ENCODE measurements at places on chromosomes 1 and 21. TPM values are rescaled to one million over a fixed set of nuclear protein-coding genes. Genes with fewer than 3 reads are reported as not detected.
A peak's percentile ranks its signal among the peaks of the same experiment; 100 is the strongest.

GRCh38 chr1:33167650-33168447, 14.0 kb downstream of the TRIM62 start:
- no peak for DNase-seq

- peak; percentile 32 for DNase-seq
Observed at GRCh38 chr1:93021539-93022134, 57.4 kb upstream of the MTF2 start.

DNA sequence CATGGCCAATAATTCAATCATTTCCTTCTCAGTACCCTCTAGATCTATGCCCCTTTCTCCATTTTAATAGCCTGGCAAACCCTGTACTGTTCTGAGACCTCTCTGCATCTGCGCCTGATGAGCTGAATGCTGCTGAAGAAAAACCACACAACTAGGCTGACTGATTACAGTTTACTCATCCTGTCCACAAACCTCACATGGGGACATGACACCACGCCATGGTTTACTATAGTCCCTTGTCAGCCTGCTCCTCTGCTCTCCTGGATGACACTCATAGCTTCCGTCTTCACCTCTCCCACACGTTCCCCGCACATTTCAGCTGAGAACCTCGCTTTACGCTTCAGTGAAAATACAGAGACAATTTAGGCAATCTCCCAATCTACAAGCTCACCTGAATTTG, 59.7 kb downstream of the DESI2 start:
- DNase-seq = no peak

DNA sequence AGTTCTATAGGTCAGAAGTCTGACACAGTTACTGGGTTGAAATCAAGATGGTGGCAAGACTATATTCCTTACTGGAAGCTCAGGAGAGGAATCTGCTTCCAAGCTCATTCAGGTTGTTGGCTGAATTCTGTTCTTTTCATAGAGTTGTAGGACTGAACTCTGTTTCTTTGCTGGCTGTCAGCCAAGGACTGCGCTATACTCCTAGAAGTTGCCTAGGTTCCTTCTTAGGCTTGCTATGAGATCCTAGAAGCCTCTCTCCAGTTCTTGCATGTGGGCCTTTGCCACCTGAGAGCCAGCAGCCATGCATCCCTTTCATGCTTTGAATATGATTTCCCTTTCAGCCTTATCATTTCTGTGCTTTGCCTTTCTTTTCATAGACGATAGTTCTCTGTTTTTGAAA, 176.4 kb downstream of the RPS6KC1 start:
- DNase-seq = no peak

- no peak for DNase-seq
Observed at GRCh38 chr1:3906672-3907020, 6.6 kb upstream of the C1orf174 start.

- DNase-seq = no peak
Observed at GRCh38 chr1:232555494-232556210, 74.3 kb downstream of the SIPA1L2 start.

- DNase-seq = no peak
Observed at GRCh38 chr1:206735553-206736031, 35.0 kb upstream of the IL19 start.

- no peak for DNase-seq
Observed at GRCh38 chr1:200670242-200671118, 773 bp upstream of the DDX59 start.

DNA sequence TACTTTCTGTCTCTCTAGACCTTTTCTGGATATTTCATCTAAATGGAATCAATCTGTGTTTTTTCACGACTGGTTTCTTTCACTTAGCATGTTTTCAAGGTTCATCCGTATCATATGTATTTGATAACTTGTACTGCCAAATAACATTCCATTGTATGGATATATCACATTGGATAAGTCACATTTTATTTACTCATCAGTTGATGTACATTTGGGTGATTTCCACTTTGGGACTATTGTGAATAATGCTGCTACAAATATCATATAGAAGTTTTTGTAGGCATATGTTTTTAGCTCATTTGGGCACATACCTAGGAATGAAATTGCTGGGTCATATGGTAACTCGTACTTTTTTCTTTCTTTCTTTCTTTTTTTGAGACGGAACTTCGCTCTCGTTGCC, 6.7 kb downstream of the HMGN2 start:
- DNase-seq = no peak

DNA sequence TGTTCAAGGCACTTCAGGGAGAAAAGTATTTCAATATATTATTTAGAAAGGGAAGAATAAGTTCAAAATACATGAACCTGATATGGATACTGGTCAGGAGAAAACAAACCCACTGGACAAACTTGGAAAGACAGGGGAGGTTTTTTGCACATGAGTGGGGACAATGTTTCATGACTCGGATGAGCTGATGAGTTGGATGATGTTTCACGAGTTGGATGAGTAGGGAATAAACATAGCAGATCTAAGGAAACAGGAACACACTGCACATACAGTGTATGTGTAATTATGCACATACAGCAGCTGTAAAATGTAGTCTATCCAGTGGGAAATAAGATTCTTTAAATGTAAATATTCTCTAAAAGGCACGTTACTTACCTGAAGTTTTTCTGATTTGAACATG, 682.9 kb upstream of the ADAMTS5 start:
- no peak for DNase-seq

DNA sequence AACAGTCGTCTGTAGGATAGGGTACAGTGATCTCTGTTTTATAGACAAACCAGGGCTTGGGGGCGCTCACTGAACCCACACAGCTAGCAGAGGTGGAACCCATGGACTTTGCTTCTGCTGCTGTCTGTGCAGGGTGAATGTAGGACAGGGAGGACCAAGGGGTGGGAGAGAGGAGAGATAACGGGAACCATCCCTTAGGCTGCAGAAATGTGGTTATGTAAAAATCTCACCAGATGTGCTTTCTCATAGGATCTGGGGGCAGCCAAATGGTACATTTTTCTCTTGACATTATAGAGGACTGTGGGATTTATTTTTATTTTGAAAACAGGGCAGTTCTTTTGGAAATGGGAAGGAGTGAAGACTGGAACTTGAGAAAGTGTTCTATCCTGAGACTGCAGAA, 8.7 kb downstream of the NFASC start:
- DNase-seq = no peak

- DNase-seq = no peak
Observed at GRCh38 chr1:25482211-25482610, 51.5 kb downstream of the MACO1 start.

GRCh38 chr21:34614628-34615486, at the start of gene RCAN1:
Gene RCAN1, minus strand, starts transcription at chr21:34615113. Its CDS starts 102 bp downstream, at chr21:34615011.
- peak; percentile 65 for DNase-seq

DNA sequence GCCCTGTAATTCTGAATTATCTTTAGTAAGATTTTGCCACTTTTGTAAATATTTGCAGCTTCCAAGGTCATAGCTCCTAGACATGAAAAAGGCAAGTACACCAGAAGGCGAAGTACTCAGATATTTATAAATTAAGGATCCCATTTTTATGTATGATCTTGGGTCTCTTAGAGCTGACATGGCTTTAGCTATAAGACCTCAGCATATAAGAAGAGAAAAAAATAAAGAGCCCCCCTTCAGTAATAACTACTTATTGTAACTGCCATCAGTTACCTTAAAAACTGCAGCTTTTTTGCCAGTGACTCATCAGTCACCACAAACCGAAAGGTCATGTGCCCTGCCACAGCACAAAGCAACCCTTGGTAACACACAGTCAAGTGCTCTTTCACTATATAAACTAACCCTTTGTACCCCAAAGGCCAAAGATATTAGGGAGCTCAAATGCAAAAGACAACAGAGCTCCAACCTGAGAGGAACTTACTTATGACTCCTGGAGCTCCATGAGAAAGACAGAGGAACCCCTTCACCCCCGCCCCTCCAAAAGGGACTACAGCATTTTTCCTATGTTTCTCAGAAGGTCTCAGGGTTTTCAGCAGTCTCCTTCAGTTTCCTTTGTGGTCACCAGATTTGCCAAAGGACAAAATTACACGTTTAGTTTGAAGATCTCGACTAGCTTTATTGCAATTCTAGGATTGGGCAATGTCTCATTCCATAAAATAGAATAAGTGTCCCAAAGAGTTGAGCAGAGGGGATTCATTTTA, 219.8 kb upstream of the DUSP10 start:
- peak; percentile 59 for DNase-seq

DNA sequence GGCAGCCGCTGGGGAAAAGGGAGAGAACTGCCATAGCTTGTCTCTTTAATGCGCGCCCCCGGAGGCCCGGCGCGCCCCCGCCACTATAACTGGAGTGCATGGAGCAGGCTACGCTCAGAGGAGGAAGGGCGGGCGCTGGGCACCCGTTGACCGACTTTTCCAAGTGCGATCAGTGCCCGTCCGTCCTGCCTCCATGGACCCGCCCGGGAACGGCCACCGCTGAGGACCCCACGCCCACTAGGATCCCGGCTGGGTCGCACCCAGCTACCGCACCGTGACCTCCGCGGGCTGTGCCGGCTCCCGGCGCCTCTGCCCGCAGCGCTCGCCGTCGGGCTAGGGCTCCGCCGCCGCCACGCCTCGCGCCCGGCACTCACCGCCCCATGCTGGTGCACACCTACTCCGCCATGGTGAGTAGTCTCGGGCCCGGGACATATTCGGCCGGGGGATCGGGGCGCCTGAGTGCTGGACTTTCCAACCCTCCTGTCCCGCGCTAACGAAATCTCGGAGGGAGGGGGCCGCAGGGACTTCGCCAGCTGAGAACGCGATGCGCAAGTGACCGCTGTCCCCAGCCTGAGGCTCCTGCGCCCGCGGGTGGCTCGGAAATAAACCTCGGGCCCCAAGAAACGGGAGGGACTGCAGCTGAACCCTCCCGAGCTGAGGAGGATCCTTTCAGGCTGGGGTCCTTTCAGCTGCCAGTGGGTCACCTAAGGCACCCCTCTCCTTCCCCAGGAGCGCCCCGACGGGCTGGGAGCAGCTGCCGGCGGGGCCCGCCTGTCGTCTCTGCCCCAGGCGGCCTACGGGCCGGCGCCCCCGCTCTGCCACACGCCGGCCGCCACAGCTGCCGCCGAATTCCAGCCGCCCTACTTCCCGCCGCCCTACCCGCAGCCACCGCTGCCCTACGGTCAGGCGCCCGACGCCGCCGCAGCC, at the start of gene TFAP2E:
Gene TFAP2E, plus strand, starts transcription at position 117 of the 927 bp plus-strand sequence. Its CDS starts 264 bp downstream, at position 381.
- no peak for DNase-seq

GRCh38 chr1:47838562-47839432, 158.4 kb downstream of the TRABD2B start:
- DNase-seq = no peak

- no peak for DNase-seq
Observed at GRCh38 chr1:44300852-44301251, 54.2 kb downstream of the ERI3 start.

GRCh38 chr1:162062542-162063015, 6.9 kb upstream of the NOS1AP start:
- DNase-seq = no peak

DNA sequence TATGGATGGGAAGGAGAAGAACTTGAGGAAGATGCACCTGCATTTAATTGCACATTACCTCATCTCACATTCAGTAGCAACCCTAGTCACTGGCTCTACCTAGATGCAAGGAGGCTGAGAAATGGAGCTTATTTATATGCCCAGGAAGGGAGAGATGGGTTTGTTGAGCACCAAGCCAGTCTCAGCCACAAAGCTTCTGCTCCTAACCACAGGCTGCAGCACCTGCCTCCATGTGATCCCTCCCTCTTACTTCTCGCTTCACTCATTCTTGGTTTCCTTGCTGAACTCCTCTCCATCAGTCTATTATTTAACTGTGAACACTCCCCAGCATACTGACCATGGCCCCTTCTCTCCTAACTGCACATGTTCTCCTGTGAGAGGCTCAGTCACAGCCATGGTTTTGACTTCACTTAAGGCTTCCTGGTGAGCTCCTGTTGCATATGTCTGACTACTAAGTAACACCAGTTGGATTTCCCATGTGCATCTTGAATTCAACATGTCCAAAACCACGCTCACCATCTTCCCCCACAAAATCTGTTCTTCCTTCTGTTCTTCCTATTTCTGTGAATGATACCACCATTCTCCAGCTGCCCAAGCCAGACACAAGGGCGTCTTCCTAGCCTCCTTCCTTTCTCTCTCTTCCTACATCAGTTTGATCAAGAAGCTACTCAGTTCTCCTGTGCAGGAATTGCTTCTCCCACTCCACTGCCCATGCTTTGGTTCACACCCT, 139.8 kb downstream of the AK5 start:
- DNase-seq = no peak

DNA sequence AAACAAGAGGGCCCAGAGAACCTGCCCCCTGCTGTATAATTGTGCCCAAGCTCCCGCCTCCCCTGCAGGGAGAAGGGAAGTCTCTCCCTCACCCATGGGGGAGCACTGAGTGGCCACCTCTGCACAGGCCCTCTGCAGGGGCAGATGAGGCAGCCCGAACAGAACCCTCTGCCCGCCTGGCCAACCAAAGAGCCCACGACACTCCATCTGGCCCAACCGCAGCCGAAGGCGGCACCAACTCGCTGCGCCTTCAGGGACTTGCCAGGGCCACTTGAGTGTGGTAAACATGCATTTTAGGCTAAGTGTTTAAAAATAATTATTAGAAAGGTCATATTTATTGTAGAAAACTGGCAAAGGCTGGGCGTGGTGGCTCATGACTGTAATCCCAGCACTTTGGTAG, 34.6 kb upstream of the CCSAP start:
- DNase-seq = no peak

GRCh38 chr1:180675586-180675985, 43.8 kb downstream of the XPR1 start:
- DNase-seq = no peak

GRCh38 chr1:84991097-84991920, 5.6 kb downstream of the MCOLN2 start:
- DNase-seq = no peak

GRCh38 chr1:56215086-56215485, 364.3 kb downstream of the PLPP3 start:
- no peak for DNase-seq

DNA sequence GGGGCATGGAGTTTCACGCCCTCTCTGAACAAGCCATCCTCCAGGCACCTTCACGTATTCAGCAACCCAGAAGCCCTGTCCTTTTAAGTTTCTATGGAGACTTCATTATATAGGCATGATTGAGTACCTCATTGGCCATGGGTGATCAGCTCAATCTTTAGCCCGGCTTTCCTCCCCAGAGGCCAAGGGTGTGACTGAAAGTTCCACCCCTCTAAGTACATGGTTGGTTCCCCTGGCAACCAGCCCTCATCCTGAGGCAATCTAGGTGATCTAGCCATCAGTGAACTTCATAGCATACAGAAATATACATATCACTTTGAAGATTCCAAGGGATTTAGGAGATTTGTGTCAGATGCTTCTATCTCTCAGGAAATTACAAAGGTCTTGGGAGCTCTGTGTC, 21.3 kb upstream of the DHX9 start:
- DNase-seq = no peak

GRCh38 chr1:208083715-208084085, 160.5 kb downstream of the PLXNA2 start:
- DNase-seq = no peak

- no peak for DNase-seq
Observed at GRCh38 chr1:228161362-228161761, 4.2 kb upstream of the IBA57 start.

The OR2L3 gene
- total RNA-seq = not detected

The MLLT11 gene
- total RNA-seq = 26.4 TPM

The TENT5C gene
- total RNA-seq = 0.07 TPM

The ATP1A1 gene
- total RNA-seq = 216 TPM

The BCL2L15 gene
- total RNA-seq = under 0.01 TPM

The SHE gene
- not detected for total RNA-seq

The XKR8 gene
- 12.7 TPM for total RNA-seq

The OR10J4 gene
- not detected for total RNA-seq

The LCE3E gene
- not detected for total RNA-seq

The AMPD1 gene
- 0.07 TPM for total RNA-seq
